ENCODE measurements at places on chromosomes 7 and 10. TPM values are rescaled to one million over a fixed set of nuclear protein-coding genes. Genes with fewer than 3 reads are reported as not detected.

Gene CALCR
- total RNA-seq = not detected

GRCh38 chr7:1775389-1775788 is 105.3 kb downstream of the ELFN1 start:
- DNase-seq = no peak

Gene GDF2
- total RNA-seq = not detected

- DNase-seq = no peak
Measured at GRCh38 chr10:32962521-32962920, 4.5 kb upstream of the ITGB1 start.

DNA sequence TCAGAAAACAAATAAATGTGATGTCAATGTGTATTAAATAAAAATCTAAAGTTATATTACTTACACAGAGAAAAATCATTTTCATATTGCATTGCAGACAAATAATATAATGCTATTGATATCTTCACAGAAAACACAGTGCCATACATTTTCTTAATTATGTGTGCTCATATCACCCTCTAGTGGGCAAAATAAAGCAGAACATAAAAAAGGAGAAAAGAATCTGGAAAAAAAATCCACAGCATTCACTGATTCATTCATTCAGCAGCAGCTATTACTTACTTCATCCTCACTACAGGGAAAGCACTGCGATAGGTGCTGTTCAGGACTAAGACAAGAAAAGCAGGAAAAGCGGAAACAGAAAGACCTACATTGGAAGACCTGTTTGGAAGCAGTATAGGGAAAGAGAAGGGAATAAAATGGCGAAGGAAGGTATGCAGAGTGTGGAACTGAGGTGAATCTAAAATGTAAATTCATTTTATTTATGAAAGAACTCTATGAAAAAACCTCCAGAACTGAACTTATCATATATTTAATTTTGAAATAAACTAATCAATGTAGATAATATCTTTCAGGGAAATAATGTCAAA is 73.2 kb downstream of the POT1 start:
- no peak for DNase-seq

GRCh38 chr10:31623466-31623865 is 304.4 kb downstream of the ZEB1 start:
- no peak for DNase-seq

Gene FHIP2A
- total RNA-seq = 24.7 TPM

- DNase-seq = peak; percentile 3
Measured at GRCh38 chr7:138137423-138138171, 61.3 kb downstream of the AKR1D1 start.

- DNase-seq = no peak
Measured at GRCh38 chr10:44382981-44383748, 1.7 kb downstream of the CXCL12 start.

DNA sequence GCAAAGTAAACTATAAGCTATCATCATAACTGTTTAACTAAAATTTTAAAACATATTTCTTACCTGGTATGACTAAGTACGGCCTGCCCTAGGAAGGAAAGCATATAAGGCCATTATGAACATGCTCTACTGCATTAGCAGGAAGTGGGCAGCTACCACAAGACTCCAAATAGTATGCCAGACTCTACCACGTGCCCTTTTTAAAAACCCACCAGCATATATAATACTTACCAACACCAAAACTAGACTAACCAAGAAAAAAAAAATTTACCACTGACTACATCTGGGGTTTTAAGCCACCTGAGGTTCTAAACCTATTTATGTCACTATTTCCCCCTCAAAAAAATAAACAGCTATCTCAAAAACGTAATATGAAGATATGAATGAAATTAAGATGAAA is 30.1 kb downstream of the NUDCD3 start:
- DNase-seq = peak; percentile 88

DNA sequence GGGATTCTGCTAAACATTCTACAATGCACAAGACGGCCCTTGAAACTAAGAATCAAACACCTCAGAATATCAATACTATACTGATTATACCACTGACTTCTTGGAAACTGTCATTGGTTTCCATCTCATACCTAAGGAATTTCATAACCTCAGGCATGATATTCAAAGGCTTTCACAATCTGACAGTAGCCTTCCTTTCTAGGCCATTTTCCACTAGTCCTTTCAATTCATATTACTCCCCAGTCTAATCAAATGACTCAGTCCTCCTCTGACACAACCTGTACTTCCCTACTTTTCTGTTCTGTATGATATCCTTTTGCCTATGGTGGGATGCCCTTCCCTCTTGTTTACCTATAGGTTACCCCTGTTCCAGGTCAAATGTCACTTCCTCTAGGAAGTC is 48.3 kb downstream of the CSTF2T start:
- no peak for DNase-seq

Gene PNLIPRP2
- total RNA-seq = not detected

- DNase-seq = no peak
Measured at GRCh38 chr7:13282377-13282980, 595.0 kb downstream of the ARL4A start.

Gene PDLIM1
- 3.2 TPM for total RNA-seq

Gene RSPH10B2
- total RNA-seq = 0.59 TPM

DNA sequence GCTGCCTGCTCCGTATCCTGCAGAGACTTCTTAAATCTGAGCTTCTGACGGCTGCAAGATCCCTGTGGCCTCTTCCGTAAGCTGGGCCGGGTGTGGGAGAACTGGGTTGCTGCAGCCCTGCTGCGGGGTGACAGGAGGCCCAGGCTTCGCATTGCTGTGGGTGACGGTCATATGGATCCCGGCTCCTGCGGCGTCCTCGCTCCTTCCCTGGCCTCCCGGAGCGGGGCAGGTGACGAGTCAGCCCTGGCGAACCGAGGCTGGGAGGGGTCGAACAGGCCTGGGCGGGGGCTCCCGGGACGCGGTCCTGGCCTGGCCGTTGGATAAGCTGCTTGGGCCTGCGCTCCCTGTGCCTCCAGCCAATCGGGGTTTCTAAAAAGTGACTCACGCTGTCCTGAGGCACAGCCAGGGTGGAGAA is 7.8 kb upstream of the UBE2D1 start:
- no peak for DNase-seq

DNA sequence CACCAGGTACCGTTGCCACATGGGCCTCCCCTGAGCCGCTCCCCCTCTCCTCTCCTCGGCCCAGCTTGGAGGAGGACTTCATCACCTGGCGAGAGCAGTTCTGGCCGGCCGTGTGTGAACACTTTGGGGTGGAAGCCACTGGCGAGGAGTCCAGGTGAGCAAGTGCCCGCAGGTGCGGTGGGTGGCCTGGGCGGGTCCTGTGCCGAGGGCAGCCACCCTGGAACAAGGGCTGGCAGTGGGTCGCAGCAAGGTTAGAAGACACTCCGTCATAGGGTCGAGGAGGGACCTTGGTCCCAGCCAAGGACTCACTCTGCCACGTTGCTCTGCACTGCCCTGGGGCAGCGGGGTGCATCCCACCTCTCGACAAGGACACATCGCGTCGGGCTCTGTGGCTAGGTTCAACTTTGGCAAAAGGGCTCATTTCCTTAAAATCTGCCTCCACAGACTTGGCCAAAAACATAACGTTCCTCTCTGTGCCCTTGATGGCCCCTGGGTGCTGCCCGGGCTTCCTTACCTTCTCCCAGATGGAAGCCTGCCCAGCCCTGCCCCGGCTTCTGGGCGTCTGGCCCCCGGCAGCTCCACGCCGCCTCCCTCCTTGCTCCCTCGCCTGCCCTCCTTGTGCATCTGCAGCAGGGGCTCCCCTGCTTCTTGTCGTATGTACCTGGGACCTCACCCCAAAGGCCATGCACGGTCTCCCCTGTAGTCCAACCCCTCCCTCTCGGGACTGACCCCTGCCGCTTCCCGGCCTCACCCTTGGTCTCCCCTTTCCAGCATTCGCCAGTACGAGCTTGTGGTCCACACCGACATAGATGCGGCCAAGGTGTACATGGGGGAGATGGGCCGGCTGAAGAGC is 12.7 kb downstream of the TMEM120A start:
- no peak for DNase-seq

Gene SORBS1
- total RNA-seq = 0.66 TPM

Gene CTAGE15
- 1.3 TPM for total RNA-seq

GRCh38 chr10:31294558-31294957 is 24.5 kb upstream of the ZEB1 start:
- DNase-seq = no peak

DNA sequence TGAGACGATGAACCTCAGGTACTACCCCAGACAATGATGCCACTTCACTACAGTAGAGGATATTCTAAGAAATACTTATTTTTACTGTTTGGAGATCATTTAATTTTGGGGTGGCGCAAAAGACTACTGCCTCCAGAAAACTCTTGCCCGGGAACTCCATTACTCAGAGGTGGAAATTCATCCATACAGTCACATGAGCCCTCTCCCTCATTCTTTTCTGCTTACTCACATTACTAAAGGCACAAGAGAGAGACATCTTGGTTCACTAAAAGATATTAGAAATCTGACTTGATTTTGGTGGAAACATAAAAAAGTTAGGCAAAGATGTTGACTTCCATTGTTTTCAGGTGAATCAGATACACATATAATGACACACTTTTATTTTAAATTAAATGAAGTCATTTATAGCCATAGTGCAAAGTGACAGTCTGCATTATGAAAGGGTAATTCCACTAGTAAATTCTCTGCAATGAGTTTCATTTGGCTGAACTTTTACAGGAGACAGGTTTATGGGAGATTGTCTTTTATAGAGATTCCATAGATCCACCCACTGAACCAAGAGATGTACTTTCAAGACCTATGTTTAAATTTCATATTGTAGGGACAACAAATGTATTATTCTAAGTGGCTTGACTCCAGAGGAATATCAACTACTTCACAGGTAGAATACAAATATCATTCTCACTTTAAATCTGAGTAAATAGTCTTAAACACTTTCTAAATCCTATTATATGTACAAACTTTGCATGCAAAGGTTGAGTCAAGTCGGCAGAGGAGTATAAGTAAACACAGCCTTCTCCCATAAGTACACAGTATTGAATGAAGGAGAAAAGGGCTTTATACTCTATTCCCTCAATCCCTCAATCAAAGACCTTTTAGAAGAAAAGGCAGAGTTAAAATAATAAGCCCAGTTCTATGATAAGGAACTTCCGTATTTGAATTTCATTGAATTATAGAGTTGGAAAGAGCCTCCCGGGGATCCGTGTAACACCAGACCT is 18.8 kb downstream of the NEBL start:
- no peak for DNase-seq

DNA sequence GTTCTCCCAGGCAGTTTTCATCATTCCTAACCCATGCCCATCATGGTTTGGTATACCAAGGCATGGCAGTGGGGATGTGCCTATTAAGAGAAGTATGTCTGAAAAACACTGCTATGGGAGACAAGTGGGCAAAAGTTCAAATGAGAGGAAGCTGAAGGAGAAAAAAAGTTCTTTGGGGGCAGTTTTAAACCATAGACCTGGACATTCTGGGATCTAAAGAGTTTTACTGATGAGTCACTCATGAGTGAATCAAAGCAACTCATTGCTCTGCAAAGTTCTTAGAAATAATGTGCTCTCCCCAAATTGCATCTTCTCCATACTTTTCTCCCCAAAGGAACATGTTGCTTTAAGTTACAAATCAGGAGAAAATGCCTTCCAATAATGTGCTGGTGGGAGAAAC is 256.9 kb upstream of the MTPN start:
- DNase-seq = no peak

- DNase-seq = no peak
Measured at GRCh38 chr10:73876157-73876556, 1.8 kb upstream of the CAMK2G start.

- no peak for DNase-seq
Measured at GRCh38 chr10:88439932-88440331, 143.2 kb downstream of the RNLS start.

Gene ENO4
- not detected for total RNA-seq

- no peak for DNase-seq
Measured at GRCh38 chr10:97180363-97180755, 5.4 kb downstream of the SLIT1 start.

- peak; percentile 94 for DNase-seq
Measured at GRCh38 chr10:70602665-70603448, at the start of gene PRF1. Gene PRF1, minus strand, starts transcription at chr10:70602741. Its CDS starts 1,839 bp downstream, at chr10:70600902.

DNA sequence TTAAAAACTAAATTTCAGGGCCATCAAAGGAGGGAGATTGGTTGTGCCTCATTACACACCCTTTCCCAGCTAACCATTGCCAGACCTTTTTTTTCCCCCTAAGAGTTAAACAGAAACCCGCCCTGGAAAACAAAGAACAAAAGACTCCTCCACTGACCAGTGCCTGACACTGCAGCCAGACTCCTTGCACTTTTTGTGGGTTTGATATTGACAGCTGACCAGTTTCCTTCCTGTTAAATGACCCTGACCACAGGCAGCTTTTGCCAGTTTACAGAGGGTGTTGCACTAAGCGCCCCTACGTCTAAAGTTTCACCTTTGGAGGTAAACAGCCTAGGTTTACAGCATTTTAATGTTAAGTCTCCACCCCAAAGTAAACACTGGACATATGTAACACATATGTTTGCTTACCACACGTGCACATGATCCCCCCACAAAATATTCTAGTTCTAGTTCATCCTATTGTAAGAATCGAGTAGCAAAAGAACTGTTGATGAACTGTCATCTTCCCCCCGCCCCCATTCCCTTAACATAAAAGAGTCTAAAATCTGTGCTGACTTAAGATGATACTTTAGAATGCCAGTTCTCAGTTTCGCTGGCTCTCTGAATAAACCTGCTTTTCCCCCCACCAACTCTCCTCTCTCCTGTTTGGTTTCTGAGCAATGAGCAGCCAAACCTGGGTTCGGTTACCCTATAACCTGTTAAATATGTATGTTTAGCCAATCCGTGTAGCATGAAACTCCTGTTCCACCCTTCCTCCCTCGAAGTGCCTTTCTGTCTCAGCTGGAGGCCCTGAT is 38.0 kb downstream of the FOXI2 start:
- DNase-seq = no peak

GRCh38 chr10:129486805-129487204 is 19.8 kb downstream of the MGMT start:
- no peak for DNase-seq

DNA sequence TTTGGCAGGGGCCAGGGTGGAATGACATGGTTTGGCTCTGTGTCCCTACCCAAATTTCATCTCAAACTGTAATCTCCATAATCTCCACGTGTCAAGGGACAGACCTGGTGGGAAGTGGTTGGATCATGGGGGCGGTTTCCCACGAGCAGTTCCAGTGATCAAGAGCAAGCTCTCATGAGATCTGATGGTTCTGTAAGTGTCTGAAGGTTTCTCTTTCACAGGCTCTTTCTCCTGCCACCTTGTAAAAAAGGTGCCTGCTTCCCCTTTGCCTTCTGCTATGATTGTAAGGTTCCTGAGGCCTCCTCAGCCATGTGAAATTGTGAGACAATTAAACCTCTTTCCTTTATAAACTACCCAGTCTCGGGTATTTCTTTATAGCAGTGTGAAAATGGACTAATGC is 188.3 kb downstream of the CHCHD3 start:
- DNase-seq = no peak

Gene WDR86
- not detected for total RNA-seq

Gene ACTL6B
- not detected for total RNA-seq

GRCh38 chr7:121961089-121961867 is 88.3 kb downstream of the PTPRZ1 start:
- no peak for DNase-seq

DNA sequence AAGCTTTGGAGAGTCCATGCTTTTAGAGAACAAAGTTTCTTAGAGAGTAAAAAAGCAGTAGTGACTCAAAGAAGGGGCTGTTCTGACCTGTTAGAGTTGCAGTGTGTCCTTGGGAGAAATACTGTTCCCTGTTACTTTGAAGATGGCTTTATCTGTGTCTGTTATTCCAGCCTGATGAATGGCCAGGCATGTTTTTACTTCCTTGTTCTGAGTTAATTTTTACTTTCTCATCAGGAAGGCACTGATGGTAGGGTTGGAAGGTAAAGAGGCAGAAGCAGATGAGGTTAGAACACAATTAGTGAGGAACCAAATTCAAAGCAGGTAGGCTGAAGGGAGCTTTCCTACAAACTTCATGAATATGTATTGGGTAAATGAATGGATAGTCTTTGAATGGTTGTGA is 138.5 kb upstream of the PRKCQ start:
- no peak for DNase-seq

Measured in activated CD4-positive, alpha-beta T cell treated with anti-CD3 and anti-CD28 coated beads, Interleukin-2, amount 10 ng/mL, durations not matched to agents 24 days and 14 days (primary cell).